Stimulated activated naive CD8-positive, alpha-beta T cell treated with anti-CD3 and anti-CD28 coated beads, Interleukin-15, Interleukin-2, amounts not matched to agents 100 U/mL and 50 U/mL, for 24 hours (primary cell): ENCODE measurements at places on chromosomes 4 and X.

GRCh38 chr4:137997496-137997895 is 244.7 kb downstream of the SLC7A11 start:
- no peak for DNase-seq

DNA sequence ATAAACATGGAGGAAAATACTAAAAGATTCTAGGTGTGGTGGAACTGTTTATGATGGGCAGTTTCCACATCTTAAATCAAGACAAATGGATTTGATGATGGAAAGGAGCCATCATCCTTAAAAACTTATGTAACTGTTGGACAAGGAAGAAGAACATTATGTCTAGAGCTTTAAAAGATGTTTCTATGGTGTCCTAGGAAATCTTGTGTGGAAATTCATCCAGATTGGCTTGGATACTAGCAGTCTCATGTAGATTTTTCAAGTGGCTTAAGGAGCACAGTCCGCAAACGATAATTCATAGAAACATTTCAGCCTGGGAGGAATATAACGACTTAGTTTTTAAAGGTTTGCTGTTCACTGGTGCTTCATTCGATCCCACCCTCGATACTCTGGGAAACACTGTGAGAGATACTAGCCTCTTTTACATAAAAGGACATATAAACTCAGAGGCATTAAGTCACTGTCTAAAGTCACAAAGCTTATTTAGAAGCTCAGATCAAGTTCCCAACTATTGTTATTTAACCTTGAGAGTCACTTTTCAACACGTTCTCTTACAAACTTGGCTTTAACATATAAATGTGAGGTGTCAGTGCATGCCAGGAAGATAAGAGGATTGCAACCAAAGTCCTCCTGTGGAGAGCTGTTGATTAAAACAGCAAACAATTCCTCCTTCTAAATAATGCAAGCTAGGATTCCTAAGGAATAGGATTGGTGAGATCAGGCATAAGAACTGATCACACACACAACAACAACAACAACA is 135.7 kb upstream of the SCML1 start:
- DNase-seq = no peak

- DNase-seq = no peak
Observed at GRCh38 chr4:81039351-81039972, 9.0 kb downstream of the BMP3 start.

- DNase-seq = no peak
Observed at GRCh38 chrX:134161162-134161561, 75.8 kb upstream of the CCDC160 start.

- DNase-seq = peak; percentile 9
Observed at GRCh38 chr4:185534866-185535611, at the start of gene PDLIM3. Gene PDLIM3 (minus strand): TSS chr4:185535507. CDS start chr4:185535434, 73 bp downstream.

- DNase-seq = no peak
Observed at GRCh38 chr4:134057356-134057755, 144.2 kb downstream of the PABPC4L start.

GRCh38 chrX:77223046-77223445 is 224.1 kb upstream of the FGF16 start:
- no peak for DNase-seq

DNA sequence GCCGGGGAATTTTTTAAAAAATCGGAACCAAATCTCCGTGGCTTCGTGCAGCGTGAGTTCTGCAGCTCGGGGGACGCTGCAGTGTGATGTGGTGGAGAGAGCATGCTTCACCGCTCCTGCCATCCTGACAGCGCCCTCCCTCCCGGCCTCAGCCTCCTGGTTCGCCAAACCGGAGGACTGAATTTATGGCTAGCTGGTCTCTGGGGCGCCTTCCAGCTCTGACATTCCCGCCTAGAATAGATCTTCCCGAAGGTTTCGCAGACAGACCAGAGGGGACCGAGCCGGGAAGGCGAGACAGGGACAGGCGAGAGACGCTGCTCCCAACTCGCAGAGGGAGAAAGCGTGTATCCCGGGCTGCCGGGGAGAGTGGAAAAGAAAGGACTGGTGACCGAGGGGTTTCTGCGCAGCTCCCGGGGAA is 25.9 kb downstream of the HOPX start:
- DNase-seq = peak; percentile 36

- DNase-seq = no peak
Observed at GRCh38 chrX:16310326-16310725, 143.0 kb downstream of the MAGEB17 start.

GRCh38 chr4:41750121-41750625 is 1.6 kb upstream of the PHOX2B start:
- DNase-seq = no peak

GRCh38 chr4:142350871-142351270 is 495.2 kb downstream of the INPP4B start:
- DNase-seq = no peak

DNA sequence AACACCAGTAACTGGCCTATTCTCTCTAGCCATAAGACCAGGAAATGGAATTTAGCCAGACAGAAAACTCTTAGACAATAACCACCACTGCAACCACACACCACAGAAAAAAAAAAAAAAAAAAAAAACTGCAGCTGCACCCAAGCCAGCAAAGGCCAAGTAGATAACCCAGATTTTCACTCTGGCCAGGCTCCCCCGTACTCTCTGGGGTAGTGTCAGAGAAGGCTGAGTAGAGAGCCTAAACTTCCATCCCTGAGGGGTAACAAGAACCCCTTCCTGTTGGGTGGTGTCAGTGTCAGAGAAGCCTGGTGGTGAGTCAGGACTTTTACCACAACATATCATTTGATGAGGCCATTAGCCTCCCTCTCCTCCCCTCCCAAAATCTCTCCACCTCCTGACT is 5.6 kb upstream of the DLG3 start:
- no peak for DNase-seq

GRCh38 chr4:71417150-71417549 is 78.3 kb downstream of the SLC4A4 start:
- DNase-seq = no peak

DNA sequence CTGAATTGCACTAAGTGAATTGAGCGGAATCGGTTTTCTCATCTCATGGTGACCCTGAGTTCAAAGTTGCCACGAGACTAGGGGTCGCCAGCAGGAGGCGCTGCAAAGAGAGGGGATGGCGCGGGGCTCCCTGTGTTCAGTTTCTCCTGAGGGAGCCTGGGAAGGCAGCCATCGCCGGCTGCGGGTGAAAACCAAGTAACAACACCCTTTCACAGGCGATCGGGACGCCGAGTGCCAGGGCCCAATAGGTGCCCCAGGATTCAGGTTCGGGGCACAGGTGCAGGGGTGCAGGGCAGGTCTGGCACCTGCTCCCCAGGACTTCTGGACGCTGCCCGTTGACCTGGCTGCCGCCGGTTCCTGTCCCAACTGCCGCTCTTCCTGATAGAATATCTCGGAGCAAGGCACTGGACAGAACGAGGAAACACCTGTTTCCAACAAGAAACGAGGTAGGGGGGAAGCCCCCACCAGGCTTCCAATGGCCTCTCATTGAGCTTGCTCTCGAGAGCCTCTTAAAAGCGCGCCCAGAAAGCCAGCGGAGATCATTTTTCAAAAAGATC is 1.1 kb upstream of the FGF16 start:
- DNase-seq = peak; percentile 21

GRCh38 chrX:23292988-23293651 is 41.5 kb upstream of the PTCHD1 start:
- no peak for DNase-seq

DNA sequence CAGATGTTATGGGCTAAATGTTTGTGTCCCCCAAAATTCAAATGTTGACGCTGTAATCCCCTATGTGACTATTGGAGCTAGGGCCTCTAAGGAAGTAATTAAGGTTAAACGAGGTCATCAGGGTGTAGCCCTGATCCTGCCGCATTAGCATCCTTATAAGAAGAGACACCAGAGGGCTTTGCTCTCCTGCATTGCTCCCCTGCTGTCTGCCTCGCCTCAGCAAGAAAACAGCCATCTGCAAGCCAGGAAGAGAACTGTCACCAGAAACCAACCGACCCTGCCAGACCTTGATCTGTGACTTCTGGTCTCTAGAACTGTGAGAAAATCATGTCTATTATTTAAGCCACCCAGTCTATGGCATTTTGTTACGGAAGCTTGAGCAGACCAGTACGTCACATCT is 331.9 kb downstream of the DCTD start:
- no peak for DNase-seq

DNA sequence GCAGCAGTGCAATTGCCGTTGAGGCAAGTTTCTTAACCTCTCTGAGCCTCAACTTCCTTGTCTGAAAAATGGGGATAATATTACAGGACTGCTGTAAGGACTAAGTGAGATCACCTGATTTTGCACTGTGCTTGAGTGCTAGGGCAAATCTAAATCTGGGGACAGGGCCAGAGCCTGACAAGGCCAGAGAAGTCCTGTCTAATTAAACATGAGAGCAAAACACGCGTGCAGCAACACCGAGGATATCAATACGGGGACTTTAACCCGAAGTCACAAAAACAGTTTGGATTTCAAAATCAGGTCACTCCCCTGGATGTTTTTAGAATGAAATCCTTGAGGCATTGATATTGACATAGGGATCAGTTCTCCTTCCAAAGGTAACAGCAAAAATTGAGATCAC is 5.7 kb upstream of the GJB1 start:
- DNase-seq = no peak

DNA sequence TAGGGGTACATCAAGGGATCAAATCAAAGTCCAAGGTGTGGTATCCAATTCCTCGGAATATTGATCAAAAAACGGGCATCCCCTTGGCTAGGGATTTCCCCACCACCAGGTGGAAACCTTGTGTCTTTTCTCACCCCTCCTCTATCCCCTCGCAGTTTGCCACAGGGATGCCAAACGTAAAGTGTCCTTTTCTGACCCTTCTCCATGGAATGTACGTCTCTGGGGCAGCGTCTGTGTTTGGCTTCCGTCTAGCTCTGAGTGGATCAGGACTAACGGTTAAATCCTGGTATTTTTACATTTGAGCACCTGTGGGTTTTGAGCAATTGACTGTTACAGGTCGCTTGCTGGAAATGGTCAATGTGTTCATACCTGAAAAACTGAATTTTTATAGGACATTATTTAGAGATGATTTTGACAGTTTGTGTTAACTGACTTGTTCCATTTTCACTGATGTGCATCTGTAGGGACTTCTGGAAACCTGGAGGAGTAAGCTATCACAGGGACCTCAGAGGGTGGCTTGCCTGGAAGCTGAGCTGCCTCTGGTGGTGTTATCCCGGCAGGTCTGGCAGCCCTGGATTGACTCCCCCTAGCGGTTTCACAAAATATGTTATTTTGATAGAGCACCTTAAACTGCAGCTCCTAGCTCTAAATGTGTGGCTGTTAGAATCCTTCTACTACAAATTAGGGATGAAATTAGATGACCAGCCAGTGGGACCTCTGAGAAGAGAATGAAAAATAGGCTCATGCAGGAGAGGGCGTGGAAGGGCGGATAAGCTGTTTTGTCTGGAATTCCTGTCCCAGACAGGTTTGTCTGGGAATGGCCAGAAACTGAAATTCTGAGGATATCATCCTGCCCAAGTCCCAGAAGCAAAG is 8.8 kb upstream of the MGST2 start:
- DNase-seq = peak; percentile 40

- no peak for DNase-seq
Observed at GRCh38 chr4:124044867-124045266, 648.3 kb downstream of the SPRY1 start.

- DNase-seq = no peak
Observed at GRCh38 chrX:153626863-153627674, 19.9 kb upstream of the DUSP9 start.

DNA sequence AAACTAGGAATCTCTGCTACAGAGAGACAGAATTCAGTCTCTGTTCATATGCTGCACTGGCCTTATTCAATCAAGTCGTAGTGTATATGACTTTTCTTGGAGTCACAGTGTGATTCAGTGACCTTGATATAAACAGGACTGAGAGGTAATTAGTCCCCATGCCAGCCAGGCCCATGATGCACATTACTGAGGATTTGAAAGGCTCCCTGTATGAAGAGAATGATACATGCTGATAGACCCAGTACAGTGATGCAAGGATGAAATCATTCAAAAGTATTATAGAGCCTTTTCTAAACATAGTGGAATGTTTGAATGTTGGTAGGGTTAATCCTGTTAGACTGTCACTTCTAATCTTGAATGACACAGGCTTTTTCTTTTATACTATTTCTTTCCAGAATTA is 34.1 kb downstream of the ANXA3 start:
- DNase-seq = no peak

- no peak for DNase-seq
Observed at GRCh38 chr4:77183777-77184420, 26.9 kb downstream of the CCNG2 start.

- no peak for DNase-seq
Observed at GRCh38 chr4:96149894-96150293, 310.0 kb downstream of the PDHA2 start.

- DNase-seq = no peak
Observed at GRCh38 chr4:99293357-99293756, 2.6 kb upstream of the ADH1A start.

GRCh38 chr4:172850838-172851237 is 317.8 kb upstream of the GALNT7 start:
- DNase-seq = no peak

GRCh38 chr4:182252220-182252619 is 9.0 kb downstream of the TENM3 start:
- DNase-seq = no peak

DNA sequence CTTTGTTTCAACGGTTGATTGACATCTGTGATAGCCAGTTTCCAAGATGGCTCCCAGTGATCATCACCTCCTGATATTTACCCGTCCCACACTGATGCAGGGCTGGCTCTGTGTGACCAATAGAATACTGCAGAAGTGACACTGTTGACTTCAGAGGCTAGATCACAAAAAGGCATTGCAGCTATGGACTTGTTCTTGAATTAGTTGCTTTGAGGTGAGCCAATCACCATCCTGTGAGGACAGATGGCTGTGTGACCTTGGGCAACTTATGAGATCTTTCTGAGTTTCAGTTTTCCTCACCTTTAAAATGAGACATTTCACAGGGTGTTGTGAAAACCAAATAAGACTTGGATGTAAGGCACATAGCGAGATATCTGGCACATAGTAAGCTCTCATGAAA is 1.8 kb upstream of the GPR82 start:
- DNase-seq = no peak

GRCh38 chrX:44881549-44881948 is 8.6 kb downstream of the KDM6A start:
- no peak for DNase-seq

DNA sequence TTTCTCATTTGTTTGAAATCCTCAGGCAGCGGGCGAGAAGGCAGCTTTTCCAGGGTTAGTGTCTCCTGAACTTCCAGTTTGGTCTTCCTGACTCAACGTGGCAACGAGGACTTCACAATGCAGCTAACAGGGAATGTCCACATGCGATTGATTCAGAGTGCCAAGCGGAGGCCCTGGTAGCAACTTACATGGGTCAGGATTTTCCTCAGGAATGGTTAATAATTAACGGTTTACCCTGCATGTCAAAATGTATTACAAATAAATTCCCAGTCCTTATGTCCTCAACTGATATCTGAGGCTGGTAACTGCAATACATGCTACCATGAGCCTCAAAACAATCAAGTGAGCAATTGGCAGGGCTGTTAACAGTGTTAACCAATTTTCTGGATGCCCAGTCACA is 67.2 kb downstream of the MAP3K15 start:
- DNase-seq = no peak

DNA sequence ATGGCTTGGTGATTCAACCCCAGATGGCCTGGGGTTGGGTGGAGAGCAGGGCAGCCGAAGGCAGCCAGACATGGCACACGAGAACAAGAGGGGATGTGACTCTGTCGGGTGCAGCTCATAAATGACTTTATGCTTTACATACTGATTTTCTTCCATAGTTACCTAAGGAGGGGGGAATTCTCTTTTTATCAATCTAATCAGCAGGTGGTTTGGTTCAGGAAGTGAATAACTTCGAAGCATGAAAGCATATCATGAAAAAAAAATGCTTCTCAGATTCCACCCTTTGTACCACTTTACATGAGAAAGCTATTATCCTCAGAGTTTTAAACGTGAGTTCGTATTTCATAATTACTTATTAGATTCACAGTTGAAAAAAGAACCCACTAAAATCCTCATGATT is 908.9 kb upstream of the LCORL start:
- no peak for DNase-seq
